ENCODE measurements at places on chromosomes 2 and 18.

- DNase-seq, result no peak
Observed at GRCh38 chr2:218855305-218856166, 4.1 kb upstream of the WNT6 start.

DNA sequence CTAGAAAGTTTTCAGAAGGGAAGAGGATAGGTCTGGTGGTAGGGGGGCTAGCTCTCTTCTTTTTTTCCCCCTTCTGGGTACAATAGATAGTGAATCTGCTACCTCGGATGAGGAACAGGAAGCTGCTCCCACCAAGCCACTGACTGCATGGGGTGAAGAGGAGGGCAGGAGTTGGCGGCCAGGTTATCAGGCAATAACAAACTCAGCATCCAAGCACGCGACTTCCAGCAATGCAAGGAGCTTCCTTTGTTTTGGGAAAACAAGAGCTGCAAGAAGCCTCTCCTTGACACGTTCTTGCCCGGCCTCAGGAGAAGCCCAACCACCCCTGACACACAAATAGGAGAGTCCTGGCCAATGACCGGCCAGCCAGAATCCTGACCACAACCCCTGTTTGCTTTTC lies 32.2 kb downstream of the NHEJ1 start:
- DNase-seq, result no peak

- no peak for DNase-seq
Observed at GRCh38 chr2:214492152-214492551, 81.3 kb downstream of the VWC2L start.

DNA sequence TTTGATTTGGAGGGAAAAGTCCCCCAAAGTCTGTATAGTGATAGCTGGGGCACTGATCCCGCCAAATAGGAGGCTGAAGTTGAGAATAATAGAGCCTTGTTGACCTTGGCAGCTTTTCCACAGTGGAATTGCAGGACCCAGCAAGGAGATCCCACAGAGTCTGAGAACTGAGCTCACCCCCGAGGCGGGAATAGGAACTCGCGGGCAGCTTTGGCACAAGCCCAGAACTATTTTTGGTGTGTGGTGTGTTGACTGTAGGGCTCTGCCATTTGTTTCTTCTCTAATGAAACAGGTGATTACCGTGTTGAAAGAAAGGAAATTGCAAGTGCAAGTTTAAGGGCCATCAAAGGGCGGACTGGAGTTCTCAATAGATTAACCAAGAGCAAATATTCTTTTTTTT lies 34.0 kb downstream of the SH3RF3 start:
- no peak for DNase-seq

- DNase-seq, result no peak
Observed at GRCh38 chr2:100423631-100424030, 6.2 kb upstream of the CHST10 start.

- DNase-seq, result no peak
Observed at GRCh38 chr2:64260093-64260803, 116.0 kb upstream of the PELI1 start.

GRCh38 chr2:218357236-218358177 lies 850 bp downstream of the CATIP start:
- DNase-seq, result no peak

- no peak for DNase-seq
Observed at GRCh38 chr2:38835015-38835601, 40.6 kb downstream of the DHX57 start.

GRCh38 chr2:67836866-67837265 lies 225.9 kb downstream of the C1D start:
- DNase-seq, result no peak

GRCh38 chr18:76547296-76547695 lies 52.3 kb upstream of the ZNF516 start:
- no peak for DNase-seq

- no peak for DNase-seq
Observed at GRCh38 chr2:20209373-20210109, 15.4 kb downstream of the SDC1 start.

DNA sequence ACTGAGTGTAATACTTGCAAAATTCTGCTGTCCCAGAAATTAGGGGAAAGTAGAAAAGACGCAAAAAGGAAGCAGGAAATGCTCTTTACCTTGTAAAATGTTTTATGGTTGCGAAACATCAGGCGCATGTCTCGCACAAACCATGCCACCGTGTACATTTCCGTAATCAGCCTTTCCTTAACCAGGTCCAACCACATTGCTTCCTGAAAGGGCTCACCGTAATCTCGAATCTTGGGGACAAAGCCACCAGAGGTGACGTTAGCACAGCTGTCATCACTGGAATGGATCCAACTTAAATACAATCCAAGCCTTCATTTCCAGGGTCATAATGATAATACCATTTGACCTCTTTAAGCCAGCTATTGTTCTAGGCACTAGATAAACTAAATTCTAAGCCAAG lies 49.3 kb downstream of the SP110 start:
- DNase-seq, result no peak

DNA sequence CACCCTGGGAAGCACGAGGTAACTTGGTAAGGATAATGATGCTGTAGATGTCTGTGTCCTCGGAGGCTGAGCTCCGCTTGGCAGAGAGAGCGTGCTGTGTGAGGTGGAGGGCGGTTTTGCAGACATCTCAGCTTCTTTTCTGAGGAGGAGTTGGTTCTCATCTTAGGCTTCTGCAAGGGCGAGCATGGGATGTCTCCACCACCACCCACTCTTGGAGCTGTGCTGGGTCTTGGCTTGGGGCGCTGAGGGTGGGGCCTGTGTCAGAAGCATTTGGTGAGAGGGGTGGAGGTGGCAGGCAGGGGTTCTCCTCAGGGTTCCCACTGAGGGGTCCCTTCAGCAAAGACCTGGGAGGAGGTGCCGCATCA lies 9.2 kb downstream of the OXER1 start:
- no peak for DNase-seq

- no peak for DNase-seq
Observed at GRCh38 chr2:222950638-222951285, 89.9 kb downstream of the ACSL3 start.

DNA sequence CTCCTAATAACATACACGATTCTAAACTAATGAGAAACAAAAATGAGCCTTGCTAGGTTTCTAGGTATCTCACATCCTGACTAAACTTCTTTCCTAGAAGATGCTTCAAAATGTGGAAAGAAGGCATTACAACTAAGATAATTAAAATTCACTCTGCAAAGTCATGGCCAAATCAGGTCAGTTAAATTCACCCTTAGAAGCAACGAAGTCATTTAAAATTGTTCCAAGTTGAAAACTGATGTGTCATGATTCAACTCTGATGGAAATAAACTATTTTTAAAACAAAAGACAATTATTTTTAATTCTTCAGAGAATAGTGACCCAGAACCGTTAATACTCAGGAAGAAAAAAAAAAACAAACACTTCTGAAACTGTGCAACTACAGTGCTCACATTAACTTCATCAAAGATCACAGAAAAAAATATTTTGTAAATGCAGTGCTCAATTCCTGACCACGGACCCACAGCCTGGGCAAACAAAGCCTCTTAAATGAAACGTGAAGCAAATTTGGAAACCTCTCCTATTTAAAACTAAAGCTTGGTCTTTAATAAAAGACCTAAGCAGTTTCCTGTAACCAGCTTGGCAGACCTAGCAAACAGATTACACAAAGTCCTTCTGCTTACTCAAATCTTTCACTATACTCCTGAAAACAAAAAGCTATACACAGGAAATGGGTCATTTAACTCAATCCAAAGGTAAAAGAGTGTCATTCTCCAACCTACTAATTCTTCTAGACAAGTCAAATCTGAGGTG lies 39.0 kb downstream of the CHN1 start:
- DNase-seq, result no peak

- DNase-seq, result no peak
Observed at GRCh38 chr2:171595456-171595855, 73.2 kb downstream of the CYBRD1 start.

DNA sequence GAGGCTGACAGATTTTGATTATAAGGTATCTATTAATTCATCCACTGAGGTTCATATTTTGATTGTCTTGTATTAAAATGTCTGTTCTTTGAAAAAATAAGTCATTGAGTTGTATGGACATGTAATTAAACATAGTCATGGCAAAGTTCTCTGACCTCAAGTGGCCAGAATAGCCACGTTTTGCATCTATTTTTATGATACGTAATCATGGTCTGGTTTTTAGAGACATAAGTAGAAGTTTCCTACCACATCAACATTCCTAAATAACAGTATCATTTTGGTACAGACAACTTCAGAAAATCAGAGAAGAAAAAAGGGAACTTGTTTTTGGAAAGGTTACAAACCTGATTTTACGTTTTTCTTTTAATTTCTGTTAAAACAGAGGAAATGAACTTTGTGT lies 47.6 kb downstream of the COL5A2 start:
- DNase-seq, result no peak

- DNase-seq, result no peak
Observed at GRCh38 chr2:136539355-136539754, 226.0 kb upstream of the THSD7B start.

DNA sequence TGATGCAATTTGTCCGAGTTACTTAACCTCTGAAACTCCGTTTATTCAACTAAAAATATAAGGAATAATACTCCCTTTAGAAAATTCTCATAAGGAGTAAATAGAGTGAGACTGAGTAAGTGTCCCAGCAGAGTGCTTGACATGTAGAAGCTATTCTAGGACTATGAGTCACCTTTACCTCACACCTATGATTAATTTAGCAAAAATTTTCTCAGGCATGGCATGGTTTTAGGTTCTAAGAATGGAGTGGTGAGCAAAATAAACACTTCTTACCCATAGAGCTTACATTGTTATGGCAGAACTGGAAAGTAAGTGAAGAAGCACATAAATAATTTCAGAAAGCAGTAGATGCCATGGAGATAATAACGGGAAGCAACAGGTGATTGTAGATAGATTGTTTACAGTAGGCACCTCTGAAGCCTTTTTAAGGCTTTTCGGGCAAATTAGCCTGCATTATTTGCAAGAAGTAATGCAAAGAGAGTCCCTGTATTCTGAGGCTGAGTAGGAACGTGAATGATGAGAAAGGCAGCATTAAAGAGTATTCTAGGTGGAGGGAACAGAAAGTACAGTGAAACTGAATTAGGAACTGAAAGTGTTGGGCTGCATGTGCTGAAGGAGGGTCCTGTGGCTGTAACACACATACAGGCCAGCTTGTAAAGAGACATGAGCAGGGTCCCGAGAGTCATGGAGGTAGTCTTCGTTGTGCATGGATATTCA lies 209.2 kb downstream of the ZNF407 start:
- DNase-seq, result peak; percentile 19

- no peak for DNase-seq
Observed at GRCh38 chr18:3666526-3667254, 216.7 kb downstream of the TGIF1 start.

DNA sequence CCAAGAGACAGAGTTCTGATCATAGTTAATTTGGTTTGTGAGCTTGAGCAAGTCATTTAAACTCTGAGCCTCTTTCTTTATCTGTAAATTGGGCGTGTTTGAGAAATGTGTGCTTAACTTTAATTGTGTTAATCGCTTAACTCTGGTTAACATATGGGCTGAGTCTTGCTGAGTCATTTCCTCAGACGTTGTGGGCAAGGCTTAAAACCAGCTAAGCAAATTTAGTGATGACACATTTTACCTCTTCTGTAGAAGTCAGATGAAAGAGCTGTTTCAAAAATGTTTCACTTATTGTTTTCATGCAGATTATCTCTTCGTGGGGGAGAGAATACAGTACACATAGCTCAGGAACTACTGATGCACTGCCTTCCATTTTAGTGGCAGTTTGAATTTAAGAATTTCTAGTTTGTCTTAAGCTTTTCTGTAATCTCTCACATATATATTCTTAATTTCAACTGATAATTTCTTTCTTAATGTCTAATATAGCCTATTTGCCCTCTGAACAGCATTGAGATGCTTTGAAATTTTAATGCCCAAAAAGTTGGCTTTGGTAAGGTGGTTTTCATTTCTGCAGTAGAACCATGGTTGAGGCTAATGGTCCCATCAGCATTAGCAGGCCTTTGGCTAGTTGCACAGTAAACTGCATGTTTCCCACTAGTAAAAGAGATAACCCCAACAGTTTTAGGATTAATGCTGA lies 34.9 kb downstream of the RAB10 start:
- peak; percentile 27 for DNase-seq

- no peak for DNase-seq
Observed at GRCh38 chr2:11325961-11326676, 18.3 kb downstream of the ROCK2 start.

DNA sequence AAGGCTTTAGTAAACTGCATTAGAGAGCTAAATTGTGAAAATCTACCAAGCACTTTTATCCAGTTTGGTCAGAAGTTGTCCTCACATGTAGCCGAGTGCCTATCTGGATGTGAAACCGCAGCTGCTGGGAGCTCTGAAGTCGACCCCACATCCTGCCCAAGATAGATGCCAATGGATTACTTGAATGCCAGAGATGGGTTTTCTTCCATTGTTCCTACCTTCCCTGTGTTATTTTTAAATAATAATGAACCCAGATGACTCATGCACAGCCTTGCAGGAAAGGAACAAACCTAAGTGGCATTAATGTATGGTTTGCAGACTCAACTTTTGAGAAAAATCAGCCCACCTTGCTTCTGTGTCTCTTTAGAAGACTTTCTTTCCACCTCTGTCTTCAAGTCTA lies 408.5 kb downstream of the FBXO15 start:
- DNase-seq, result no peak

DNA sequence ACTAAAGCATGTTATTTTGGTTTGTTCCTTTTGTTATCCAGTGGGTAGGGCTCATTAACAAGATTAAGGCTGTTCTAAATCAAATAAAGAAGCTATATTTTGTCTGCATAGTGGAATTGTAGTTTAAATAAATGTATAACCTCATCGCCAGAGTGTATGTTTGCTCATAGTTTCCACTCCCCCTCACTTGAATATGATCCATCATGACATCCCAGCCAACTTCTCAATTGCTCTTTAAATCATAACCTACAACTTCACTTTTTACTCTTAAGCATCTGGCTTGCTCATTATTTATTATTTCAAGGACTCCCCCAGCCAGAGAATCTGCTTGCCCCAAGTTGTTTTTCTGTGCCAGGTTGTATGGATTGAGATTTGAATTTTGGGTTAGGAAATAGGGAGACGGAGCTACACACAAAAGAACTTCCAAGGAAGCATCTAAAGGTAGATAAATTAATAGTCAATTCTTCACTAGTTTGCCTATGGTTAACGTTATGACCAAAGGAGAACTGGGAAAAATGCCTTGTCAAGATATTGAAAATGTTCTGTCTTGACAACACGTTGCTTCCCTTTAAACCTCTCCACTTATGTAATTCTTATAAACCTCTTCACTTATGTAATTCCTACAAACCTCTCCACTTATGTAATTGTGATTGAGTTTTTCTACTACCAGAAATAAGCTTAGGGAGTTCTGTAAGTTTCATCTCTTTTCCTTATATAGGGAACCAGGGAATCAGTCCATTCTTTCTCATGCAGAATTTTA lies 55.4 kb upstream of the UPP2 start:
- DNase-seq, result no peak

DNA sequence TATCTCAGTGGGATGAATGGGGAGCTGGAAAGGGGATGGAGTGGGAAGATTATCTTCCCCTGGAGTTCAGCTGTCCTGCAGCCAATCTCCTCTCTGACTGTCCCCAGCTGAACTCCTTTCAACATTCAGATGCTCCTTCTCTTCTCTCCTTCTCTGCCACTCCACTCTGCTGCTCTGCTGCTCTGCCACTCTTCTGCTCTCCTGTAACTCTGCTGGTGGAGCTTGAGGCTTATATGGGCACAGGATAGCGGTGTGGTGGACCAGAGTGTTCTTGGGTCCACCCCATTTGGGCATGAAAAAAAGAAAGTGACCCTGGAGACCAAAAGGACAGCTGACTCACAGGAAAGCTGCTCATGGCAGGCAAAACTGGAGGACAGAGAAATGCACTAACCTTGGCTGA lies 26.6 kb downstream of the FAHD2B start:
- no peak for DNase-seq

- no peak for DNase-seq
Observed at GRCh38 chr18:37343542-37343851, 222.1 kb downstream of the CELF4 start.

GRCh38 chr2:11073776-11074175 lies 81.5 kb upstream of the SLC66A3 start:
- no peak for DNase-seq

All from GM12892 (cell line).